ENCODE measurements at places on chromosomes 16 and 17.

- no peak for DNase-seq
Observed at GRCh38 chr16:14564861-14565687, 65.0 kb downstream of the PARN start.

DNA sequence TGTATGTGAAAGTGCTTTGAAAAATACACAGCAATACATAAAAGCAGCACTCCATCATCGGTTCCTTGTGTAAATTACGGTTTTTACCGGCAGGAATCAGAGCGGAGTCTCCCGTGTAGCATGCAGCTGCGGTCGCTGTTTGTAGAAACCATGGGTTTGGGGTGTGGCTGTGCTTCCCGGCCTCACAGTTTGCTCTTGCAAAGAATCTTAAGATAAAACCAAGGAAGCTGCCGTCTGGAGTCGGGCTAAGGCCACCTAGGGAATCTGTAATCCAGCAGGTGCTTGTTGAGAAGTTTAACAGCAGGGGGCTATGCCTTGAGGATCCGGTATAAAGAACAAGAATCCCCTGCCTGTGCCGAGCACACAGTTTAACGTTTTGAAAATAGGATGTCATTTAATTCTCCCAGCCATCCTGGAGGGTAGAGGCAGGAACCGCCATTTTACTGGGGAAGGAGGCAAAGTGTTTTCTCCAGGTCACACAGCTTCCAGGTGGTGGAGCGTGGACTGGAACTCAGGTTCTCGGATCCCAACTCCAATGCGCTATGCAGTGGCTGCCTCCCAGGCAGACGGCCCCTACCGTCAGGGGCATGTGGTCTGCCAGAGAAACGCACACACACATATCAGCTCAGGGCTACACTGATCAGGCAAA is 6.0 kb upstream of the TLCD3A start:
- DNase-seq, result no peak

DNA sequence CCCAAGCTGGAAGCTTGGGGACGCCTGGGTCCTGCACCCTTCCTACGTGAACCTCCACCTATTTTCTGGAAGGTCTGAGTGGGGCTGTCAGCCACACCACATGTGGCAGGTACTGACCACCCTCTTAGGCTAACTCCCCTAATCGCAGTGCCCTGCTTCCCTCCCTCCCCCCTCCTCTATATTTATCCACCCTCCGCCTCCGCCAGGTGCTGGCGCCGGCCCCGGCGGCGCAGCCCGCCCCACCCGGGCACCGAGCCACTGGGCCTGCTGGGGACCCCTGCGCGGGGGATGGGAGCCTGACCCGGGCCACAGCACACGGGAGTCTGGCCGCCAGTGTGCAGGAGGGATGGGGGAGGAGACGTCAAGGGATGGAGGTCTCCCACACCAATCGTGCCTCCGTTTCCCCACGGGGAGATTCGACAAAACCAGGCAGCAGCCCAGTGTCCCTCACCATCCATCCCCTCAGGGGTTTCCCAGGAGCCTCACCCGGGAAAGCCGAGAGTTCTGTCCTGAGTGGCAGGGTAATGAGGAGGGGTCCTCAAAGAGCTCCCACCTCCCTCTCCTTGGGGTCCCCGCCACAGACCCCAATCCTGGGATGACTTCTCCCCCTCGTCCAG is 1.3 kb downstream of the PLEKHH3 start:
- no peak for DNase-seq

DNA sequence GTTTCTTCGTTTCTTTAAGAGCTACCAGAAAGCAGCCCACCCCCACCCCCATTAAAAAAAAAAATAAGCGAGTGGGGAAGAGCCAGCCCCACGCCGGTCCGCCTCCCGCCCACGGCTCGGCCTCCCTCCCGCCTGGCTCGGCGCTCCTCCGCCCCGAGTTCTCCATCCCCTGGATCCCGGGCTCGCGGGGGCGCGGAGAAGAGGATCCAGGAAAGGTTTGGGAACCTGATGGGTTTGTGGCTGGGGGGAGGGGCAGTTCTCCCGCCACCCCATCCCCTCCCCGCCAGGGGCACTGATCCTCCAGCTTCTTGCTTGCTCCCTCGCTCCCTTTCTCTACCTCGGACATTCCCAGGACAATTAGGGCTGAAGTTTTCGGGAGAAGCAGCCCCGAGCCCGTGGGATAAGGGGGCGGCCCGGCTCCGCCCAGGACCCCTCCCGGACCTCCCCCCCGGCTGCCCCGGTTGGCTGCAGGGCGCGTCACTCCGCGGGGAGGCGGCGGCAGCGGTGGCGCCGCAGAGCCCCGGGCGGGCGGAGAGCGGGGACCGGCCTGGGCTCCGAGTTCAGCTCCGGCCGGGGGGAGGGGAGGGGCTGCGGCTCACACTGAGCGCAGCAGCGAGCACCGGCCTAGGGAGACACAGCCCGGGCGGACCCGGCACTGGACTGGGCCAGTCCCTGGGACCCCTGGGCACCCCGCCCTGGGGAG is 1.0 kb upstream of the SALL1 start:
- DNase-seq, result peak; percentile 84

- no peak for DNase-seq
Observed at GRCh38 chr17:70604854-70605253, 435.5 kb downstream of the KCNJ2 start.

DNA sequence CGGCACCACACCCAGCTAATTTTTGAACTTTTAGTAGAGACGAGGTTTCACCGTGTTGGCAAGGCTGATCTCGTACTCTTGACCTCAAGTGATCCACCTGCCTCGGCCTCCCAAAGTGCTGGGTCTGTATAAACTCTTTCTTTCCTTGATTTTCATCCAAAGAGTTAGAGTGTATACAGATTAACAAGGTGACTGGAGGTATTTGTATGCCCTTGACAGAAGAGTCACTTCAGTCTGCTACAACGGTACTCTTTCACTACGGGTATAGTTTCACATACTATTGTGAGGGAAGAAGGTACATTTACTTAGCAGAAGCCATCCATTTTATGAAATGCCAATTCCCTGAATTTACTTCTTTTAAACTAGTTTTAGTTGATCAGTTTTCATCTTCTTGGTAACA is 32.5 kb downstream of the PPM1E start:
- DNase-seq, result no peak

DNA sequence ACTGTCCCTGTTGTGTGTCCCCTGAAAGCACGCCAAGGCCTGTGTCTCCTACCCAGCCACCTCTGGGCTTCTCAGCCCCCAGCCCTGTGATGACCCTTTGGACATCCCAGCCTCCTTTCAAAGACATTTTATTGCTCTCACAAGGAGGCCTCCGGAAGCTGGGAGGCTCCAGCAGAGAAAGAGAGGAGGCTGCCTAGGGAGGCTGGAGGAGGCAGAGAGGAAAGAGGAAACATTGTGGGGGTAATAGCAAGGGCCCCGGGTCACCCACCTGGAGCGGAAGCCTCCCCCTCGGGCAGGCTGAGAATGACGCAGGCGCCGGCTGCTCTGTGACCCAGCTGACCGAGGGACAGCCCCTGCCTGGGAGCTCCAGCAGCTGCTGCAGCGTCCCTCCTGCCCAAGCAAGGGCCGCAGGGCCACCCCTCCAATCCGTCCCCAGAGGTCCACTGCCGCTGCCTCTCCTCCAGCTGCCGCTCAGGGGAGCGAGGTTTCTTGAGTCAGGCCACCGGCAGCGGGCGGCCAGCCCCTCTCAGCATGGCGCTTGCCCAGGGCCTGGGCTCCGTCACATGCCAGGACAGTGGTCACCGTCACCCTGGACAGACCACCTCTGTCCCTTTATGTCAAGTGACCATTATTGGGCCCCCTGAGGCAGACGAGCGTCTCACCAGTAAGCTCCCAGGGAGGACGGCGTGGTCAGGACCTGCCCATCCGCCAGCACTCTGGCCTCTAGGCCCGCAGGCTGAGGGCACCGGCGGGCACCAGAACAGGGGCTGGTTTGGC is 29.3 kb downstream of the ACTG1 start:
- DNase-seq, result no peak

GRCh38 chr16:75477680-75478473 is 13.4 kb upstream of the TMEM170A start:
- DNase-seq, result no peak

GRCh38 chr16:11494029-11494428 is 92.7 kb downstream of the LITAF start:
- no peak for DNase-seq

GRCh38 chr17:59530531-59530930 is 34.9 kb upstream of the DHX40 start:
- no peak for DNase-seq

DNA sequence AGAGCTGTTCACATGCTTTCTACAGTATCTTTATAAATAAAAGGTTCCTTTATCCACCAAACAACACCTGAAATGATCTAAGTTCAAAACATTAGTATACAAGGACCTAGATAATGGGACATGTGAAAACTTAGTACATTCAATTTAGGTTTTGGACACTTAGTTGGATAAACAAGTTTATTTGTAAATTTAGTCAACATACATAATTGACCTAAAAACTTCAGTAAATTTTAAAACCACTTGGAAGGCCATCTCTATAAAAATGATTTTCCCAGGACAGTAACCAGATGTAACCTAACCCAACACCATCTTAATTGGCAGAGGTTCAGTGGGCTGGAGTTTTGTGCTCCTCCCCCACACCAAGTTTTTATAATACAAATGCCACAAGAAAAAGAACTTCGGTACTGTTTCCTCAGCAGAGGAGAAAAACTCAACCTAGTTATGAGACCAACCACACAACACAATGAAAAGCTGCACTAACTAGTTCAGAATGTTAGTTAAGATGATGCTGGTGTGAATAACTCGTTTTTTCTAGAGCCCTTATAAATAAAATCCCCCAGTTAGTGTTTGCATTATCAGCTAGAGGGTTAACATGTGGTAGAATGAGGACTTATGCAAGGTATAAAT is 7.2 kb upstream of the UNK start:
- DNase-seq, result no peak

DNA sequence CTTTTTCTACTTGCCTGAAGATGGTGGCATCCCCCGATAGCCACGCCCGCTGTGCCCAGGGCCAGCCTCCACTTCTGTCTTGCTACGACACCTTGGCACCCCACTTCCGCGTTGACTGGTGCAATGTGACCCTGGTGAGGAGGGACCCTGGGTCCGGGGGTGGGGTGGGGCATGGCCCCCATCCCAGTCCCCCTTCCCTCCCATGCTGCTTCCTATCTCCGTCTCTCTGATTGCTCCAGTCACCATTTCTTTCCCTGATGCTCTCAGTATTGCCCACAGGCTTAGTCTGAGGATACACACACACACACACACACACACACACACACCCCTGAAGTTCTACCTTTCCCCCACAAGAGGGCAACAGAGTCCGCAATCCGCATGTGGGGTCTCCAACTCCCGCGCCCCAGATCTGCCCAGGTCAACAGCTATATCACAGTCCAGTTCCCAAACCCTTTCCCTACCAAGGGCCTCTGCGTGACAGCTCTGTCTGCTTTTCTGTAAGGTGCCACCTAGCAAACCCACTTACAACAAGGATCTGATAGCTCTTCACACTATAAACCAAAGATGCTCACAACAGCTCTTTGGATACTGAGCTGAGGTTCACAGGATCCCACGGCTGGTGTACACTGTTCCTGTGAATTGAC is 3.4 kb downstream of the SGCA start:
- peak; percentile 73 for DNase-seq

All from HT1080 (cell line).